ENCODE measurements at places on chromosomes 5 and 9.

- no peak for DNase-seq
These were observed 205.9 kb downstream of the FGF10 start for GRCh38 chr5:44183312-44183711.

DNA sequence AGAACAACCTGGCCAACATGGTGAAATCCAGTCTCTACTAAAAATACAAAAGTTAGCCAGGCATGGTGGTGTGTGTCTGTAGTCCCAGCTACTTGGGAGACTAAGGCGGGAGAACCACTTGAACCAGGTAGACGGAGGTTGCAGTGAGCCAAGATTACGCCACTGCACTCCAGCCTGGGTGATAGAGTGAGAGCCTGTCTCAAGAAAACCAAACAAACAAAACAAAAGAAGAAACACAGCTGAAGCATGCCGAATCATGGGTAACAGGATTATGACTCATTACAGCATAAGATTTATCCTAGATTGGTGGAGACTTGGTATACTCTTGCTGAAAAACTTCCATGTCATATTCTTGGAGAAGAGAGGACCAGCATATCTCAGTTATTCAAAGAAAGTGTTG, 236.7 kb upstream of the CCNH start:
- no peak for DNase-seq

- peak; percentile 23 for DNase-seq
These were observed 52.0 kb upstream of the DAPK1 start for GRCh38 chr9:87445646-87446045.

DNA sequence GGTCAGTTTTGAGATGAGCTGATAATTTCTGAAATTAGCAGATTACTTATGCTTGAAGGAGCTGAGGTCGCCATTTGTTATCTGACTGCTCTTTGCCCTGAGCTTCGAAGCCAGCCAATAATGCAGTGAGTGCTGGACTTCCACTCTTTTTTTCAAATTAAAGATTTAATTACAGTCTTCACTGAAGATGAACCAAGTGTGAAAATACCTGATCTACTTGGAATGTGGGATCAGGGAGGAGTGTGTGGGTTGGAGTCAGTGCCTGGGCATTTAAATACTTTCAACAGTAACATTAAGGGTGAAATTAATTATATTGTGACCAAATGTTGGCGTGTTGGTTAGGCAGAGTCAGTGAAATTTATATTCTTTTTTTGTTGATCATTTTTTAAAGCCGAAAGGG, 23.9 kb upstream of the DMRT3 start:
- no peak for DNase-seq

DNA sequence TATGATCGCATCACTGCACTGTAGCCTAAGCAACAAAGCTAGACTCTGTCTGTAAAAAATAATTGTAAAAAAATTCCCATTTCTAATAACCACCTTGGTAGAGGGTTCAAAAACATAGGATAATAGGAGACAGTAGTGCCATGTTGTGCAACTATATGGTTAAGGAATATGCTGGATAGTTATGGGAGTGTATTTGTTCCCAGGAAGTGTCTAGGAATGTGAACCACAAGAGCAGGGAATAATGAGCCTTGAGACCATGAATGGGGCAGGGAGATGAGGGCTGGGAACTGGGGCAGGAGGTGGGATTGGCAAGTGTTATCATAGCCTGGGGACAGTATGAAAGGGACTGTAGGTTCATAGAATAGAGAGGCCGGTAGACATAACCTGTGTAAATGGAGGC, 50.4 kb downstream of the RUSC2 start:
- DNase-seq: peak; percentile 44

DNA sequence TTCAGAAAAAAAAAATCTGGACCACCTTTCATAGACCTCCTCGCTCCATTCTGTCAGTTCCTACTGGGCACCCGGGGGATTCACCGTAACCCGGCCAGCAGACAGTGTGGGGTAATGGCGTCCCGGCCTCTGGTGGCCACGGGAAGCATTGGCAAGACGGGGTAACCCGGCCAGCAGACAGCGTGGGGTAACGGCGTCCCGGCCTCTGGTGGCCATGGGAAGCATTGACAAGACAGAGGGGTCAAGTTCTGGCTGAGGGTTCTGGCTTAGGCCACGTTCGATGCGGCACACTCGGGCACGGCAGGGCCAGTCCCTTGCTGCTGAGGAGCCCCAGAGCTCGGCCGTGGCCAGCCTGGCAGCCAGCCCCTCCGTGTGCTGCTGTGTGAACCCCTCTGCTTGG, 116.2 kb upstream of the RAPGEF1 start:
- no peak for DNase-seq

GRCh38 chr9:9246726-9247125, 1366.1 kb downstream of the PTPRD start:
- no peak for DNase-seq

All from fibroblast of villous mesenchyme (primary cell).